ENCODE measurements at places on chromosomes 5 and 9.
A peak's percentile ranks its signal among the peaks of the same experiment; 100 is the strongest.

GRCh38 chr5:157283434-157283833 lies 17.5 kb downstream of the CYFIP2 start:
- no peak for DNase-seq

DNA sequence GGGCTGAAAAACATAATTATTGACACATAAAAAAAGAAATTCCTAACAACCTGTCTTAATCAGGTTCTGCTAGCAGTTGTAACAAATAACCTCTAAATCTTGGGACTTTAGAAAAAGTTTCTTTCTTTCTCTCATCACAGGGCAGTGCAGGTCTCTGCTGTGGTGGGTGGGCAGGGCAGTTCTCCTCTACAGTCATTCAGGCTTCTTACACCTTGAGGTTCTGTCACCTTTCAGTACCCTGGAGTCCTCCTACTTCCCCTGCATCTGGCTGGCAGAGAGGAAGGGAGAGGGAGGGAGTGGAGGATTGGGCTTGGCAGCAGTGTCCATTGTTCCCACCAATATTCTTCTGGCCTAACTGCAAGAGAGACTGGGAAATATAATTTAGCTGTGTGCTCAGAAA lies 112.2 kb upstream of the ANKRD55 start:
- no peak for DNase-seq

- no peak for DNase-seq
Measured at GRCh38 chr5:570446-570845, 41.7 kb upstream of the CEP72 start.

- DNase-seq: no peak
Measured at GRCh38 chr5:124644138-124644537, 102.3 kb downstream of the ZNF608 start.

DNA sequence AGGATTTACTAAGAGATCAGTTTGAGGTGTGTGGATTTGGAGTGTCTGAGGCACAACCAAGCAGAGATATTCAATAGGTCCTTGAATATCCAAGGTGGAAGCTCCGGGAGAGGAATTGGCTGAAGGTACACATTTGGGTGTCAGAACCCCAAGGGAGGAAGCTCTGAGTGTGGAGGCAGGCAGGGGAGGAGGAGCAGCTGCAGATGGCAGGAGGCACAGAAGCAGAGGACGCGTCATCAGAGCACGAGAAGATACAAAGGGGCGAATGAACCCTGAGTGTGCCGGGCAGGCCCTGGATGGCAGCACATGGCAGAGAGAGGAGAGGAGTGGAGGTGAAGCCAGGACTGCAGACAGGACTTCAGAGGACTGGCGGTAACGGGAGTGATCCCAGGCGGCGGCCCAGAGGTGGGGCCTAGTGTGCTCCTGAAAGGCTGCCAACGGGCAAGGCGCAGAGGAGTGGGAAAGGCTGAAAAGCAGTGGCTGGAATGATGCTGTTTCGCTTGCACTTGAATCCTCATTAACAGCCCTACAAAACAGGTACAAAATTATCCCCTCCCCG lies 179.8 kb downstream of the FANCC start:
- no peak for DNase-seq

- no peak for DNase-seq
Measured at GRCh38 chr5:158559066-158559465, 540.6 kb downstream of the EBF1 start.

- DNase-seq: no peak
Measured at GRCh38 chr5:131171276-131171810, 599 bp downstream of the LYRM7 start.

- no peak for DNase-seq
Measured at GRCh38 chr5:180395540-180396274, 42.6 kb upstream of the GFPT2 start.

DNA sequence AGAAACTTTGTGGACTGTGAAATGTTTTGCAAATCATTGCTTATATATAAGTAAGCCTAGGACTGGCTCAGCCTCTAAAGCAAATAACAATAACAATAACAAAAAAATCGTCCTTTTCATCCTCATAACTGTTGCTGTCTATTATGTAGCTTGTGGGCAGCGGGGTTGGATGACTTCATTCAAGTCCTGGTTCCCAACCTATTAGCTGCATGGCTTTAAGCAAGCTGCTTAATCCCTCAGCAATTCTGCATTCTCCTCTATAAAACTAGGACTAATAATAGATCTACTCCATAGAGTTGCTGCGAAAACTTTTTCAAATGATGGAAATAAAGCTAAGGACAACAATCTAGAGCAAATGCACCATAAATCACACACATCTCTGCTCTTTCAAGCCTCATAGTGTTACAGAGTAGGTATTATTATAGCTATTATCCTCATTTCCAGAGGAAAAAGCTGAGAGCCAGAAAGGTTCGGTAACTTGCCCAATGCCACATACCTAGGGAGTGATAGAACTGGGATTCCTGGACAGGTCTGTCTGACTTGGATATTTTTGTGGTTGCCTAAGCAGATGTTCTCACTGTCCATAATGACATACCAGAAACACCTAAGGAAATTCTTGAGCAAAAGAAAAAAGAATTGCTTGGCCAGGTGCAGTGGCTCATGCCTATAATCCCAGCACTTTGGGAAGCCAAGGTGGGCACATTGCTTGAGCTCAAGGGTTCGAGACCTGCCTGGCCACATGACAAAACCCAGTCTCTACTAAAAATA lies 98.8 kb upstream of the ADRA1B start:
- DNase-seq: no peak

GRCh38 chr9:75023846-75024245 lies 4.2 kb downstream of the CARNMT1 start:
- DNase-seq: no peak

DNA sequence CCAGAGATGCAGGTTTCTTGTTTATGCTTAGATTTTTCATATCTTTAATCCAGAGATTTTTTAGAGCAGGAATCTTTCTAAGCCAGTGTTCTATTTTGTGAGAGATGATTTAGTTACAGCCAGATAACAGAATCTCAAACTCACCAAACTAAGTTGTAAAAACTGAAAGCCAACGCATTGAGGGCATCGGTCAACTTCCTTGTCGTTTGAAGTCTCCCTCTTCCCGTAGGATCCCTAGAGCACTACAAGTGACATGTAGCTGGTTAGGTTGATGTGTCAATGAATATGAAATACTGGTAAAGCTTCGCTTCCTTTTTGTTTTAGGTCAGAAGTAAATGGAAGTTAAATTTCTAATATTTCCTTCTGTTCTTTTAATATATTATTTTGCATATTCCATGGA lies 139.6 kb downstream of the YIPF5 start:
- DNase-seq: no peak

GRCh38 chr5:133830911-133831310 lies 137.5 kb downstream of the C5orf15 start:
- DNase-seq: no peak

DNA sequence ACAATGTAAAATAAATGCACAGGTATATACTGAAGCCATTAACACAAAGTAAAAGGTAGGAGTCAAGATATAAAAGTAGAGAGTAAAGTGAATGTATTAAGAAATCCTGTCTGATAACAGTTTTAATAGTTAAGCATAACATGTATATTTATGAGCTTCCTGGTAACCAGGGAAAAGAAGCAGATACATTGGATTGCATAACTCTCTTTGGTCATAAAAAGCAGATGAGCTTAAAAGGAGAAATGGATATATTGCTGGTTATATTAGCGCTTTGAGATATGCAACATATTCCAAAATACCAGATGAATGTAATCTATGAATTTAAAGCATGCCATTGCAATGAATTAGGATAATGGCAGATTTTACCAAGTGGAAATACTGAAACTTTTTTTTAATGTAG lies 6.2 kb upstream of the TNFSF8 start:
- DNase-seq: no peak

DNA sequence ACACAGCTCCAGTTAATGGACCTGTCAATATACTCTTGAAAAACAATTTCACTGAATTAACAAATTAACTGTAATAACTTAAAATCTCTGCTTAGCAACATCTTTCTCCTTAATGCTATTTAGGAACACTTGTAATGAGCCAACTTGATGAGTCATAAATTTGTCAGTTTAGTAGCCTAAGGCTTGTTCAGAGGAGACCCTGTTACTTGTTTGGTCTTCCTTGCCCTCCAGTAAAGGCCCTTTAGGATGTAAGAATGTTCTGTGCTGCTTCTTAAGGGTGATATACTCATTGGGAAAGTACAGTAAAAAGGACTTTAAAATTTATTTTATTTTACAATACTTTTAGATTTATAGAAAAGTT lies 11.4 kb upstream of the MATR3 start:
- no peak for DNase-seq

GRCh38 chr5:174789596-174789995 lies 65.2 kb downstream of the MSX2 start:
- no peak for DNase-seq

DNA sequence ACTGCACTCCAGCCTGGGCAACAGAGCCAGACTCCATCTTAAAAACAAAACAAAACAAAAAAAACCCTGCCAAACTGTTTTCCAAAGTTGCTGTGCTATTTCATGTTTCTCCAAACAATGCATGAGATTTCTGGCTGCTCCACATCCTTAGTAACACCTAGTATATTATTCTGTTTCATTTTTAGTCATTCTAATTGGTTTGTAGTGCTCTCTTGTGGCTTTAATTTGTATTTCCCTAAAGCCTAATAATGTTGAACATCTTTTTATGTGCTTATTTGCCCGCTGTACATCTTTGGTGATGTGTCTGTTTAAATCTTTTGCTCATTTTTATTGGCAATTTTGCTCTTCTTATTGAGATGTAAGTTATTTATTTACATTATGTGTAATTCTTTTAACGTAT lies 18.4 kb upstream of the TTC1 start:
- DNase-seq: no peak

DNA sequence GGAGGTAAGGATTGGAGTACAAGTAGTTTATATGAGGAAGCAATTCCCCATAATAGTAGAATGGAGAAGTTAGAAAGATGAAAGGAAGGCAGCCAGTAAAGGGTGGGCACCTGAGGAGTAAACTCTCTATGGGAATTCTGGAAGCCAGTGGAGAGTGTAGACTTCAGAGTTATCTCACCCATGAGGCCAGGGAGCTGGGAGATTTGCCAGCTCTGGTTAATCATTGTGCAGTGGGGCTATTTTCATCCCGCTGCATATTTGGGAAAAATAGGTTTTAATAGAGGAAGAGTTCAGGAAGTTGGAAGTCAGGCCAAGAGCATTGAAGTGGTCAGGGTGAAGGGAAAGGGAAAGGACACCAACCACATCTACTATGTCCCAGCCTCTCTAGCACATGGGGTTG lies 242.3 kb upstream of the BRINP1 start:
- no peak for DNase-seq

DNA sequence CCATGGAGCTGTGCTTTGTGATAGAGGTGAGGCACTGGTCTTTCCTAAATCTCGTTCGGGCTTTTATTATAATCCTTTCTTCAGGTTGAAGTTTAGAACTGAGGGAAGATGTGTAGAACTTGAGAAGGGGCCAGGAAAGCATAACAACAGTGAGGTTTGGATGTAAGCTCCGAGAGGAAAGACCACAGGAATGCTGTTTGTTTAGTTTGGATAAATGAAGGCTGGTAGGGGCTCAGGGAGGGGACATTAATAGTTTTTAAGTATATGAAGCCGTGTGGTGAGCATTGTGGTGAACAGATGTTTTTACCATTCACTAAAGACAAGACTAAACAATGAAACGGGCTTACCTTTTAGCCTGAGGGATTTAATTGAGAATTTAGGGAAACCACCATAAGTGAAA lies 130.8 kb downstream of the ARHGAP26 start:
- DNase-seq: peak; percentile 44

DNA sequence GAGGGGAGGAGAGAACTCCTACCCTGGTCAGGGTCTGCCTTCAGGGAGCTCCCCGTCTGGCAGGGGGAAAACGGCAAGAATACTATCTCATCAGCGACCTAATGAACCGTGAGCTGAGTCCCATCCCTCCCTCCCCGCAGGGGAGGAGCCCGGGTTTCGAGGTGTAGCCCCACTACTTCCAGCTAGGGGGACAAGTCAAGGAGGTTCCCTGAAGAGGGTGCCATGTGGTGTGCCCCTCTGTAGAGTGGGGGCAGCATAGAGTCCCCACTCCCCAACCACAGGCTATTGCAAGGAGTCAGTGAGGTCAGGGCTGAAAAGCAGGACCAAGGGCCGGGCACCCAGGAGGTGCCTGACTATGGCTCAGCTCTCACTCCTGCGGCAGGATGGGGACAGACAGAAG lies 50.9 kb upstream of the RXRA start:
- DNase-seq: no peak

DNA sequence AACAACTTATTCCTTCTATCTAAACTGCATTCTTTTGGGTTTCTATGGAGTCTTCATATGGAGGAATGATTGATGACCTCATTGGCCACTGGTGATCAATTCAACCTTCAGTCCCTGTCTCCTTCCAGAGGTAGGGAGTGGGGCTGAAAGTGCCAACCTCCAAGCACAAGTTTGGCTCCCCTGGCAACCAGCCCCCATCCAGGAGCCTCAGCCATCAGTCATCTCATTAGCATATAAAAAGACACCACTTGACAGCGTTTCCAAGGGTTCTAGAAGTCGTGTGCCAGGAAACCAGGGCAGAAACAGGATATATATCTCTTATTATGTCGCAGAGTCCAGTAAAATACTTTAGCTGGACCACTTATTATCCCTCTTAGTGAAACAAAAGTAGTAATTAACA lies 9.8 kb downstream of the SLC31A2 start:
- DNase-seq: no peak

DNA sequence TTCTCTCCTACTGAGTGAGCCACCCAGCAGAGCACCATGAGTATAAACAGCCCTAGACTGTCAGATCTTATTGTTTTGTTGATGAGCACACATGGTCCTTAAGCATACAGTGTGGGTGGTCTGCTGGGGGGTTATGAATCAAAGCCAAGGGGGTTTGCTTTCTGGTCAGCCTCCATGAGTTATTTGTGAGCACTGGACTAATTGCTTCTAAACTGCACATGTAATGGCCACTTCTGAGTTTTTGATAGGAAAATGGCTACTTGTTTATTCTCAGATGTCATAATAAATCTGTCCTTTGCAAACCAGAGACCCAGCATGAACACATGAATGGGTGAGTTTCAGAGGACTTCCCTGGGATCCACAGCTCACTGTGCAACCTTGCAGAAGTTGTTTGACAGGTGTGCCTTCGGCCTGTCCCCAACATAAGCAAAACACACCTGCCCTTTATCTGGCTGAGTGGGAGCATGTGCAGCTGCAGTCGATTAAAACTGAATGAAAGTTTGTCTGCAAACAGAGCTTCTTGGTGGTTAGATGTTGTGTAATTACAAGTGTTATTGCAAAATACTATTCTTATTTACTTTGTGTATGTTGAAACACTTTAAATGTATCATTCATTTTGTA lies 35.9 kb downstream of the MAMDC2 start:
- DNase-seq: no peak

DNA sequence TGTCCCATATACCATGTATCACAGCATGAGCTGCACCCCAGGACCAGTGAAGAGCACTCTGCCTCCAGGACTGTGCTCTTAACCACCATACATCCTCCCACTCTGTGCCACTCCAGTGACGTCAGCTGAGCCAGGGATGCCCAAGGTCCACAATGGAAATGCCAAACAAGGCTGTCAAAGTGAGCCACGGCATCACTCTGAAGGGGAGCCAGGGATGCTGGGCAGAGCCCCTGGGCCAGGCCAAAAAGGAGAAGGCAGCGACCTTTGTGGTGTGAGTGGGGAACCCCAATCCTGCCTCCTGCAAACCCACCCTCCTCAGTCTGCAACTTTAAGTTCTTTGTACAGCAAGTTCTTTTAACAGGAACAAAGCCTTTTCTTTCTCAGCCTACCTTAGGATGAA lies 242.7 kb downstream of the SYK start:
- DNase-seq: no peak
